Activated T-cell treated with anti-CD3 and anti-CD28 coated beads, Interleukin-2, amount 50 U/mL, for 24 hours (primary cell): ENCODE measurements at places on chromosomes 5 and 9.
A peak's percentile ranks its signal among the peaks of the same experiment; 100 is the strongest.

GRCh38 chr5:60651872-60652620 lies 47.9 kb downstream of the DEPDC1B start:
- DNase-seq, result no peak
- no peak overlapping the region for H3K27ac ChIP-seq
- H3K36me3 ChIP-seq, result no peaks in the 10 kb centered on the region
- H3K4me1 ChIP-seq, result no peaks in the 10 kb centered on the region
- H3K4me3 ChIP-seq, result no peak overlapping the region

DNA sequence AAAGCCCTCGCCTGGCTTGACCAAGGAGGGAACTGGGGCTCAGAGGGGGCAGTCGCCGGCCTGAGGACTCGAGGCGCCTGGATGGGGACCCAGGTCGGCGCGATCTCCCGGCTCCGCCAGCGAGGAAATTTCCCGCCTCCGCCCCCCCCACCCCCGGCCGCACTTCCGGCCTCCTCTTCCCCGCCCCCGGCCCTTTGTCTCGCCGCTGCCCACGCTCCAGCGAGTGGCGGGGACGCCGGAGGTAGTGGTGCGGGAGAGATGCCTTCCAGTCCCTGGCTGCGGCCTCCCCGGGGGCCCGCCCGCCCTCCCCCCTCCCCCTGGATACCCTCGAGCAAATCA lies 448 bp upstream of the GPRIN1 start:
- no peaks in the 10 kb centered on the region for H3K36me3 ChIP-seq
- H3K27me3 ChIP-seq, result peaks cover 37% of the 10 kb centered on the region
- peak overlapping the region; percentile 67 for H3K4me3 ChIP-seq
- DNase-seq, result no peak
- no peak overlapping the region for H3K27ac ChIP-seq

- no peaks in the 10 kb centered on the region for H3K4me1 ChIP-seq
- H3K27me3 ChIP-seq, result no peaks in the 10 kb centered on the region
- DNase-seq, result no peak
- H3K27ac ChIP-seq, result no peak overlapping the region
Measured at GRCh38 chr5:107032629-107033028, 638.1 kb downstream of the EFNA5 start.

GRCh38 chr5:137836997-137837396 lies 30.7 kb upstream of the MYOT start:
- no peaks in the 10 kb centered on the region for H3K4me1 ChIP-seq
- no peaks in the 10 kb centered on the region for H3K36me3 ChIP-seq
- H3K27me3 ChIP-seq, result no peaks in the 10 kb centered on the region
- no peak for DNase-seq

- H3K36me3 ChIP-seq, result peaks cover 41% of the 10 kb centered on the region
- H3K27me3 ChIP-seq, result no peaks in the 10 kb centered on the region
- peaks cover 3% of the 10 kb centered on the region for H3K4me1 ChIP-seq
Measured at GRCh38 chr5:102996011-102996575, 123.8 kb downstream of the GIN1 start.

- no peak for DNase-seq
- no peaks in the 10 kb centered on the region for H3K4me1 ChIP-seq
- no peak overlapping the region for H3K27ac ChIP-seq
- H3K36me3 ChIP-seq, result no peaks in the 10 kb centered on the region
- H3K4me3 ChIP-seq, result no peak overlapping the region
- peaks cover 17% of the 10 kb centered on the region for H3K27me3 ChIP-seq
Measured at GRCh38 chr5:66498791-66499207, 97.4 kb upstream of the MAST4 start.

DNA sequence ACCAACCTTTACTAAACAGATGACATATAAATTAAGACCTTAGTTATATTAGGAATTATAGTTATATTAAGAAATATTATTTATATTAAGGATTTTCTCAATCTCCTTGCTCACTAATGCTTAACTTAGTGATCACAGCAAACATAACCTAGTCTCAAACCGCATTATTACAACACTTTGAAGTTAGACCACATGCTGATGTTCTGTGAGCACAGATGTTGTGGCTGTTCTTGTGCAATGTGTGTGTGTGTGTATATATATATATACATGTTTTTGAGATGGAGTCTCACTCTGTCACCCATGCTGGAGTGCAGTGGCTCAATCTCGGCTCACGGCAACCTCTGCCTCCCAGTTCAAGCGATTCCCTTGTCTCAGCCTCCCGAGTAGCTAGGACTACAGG lies 20.5 kb downstream of the ELP1 start:
- H3K4me1 ChIP-seq, result peaks cover 15% of the 10 kb centered on the region
- no peak overlapping the region for H3K4me3 ChIP-seq
- peaks cover 92% of the 10 kb centered on the region for H3K36me3 ChIP-seq
- DNase-seq, result no peak

GRCh38 chr5:147017621-147018020 lies 139.1 kb upstream of the PPP2R2B start:
- no peak overlapping the region for H3K27ac ChIP-seq
- no peak overlapping the region for H3K4me3 ChIP-seq
- H3K4me1 ChIP-seq, result no peaks in the 10 kb centered on the region
- DNase-seq, result no peak
- peaks cover 11% of the 10 kb centered on the region for H3K27me3 ChIP-seq

GRCh38 chr9:134826336-134827285 lies 54.0 kb upstream of the FCN2 start:
- H3K36me3 ChIP-seq, result no peaks in the 10 kb centered on the region
- no peaks in the 10 kb centered on the region for H3K4me1 ChIP-seq
- no peak for DNase-seq
- no peaks in the 10 kb centered on the region for H3K27me3 ChIP-seq

GRCh38 chr5:150285114-150285513 lies 4.5 kb downstream of the CAMK2A start:
- H3K27ac ChIP-seq, result no peak overlapping the region
- no peak overlapping the region for H3K4me3 ChIP-seq
- no peaks in the 10 kb centered on the region for H3K4me1 ChIP-seq

- no peak overlapping the region for H3K27ac ChIP-seq
- H3K36me3 ChIP-seq, result no peaks in the 10 kb centered on the region
- H3K4me3 ChIP-seq, result no peak overlapping the region
- no peak for DNase-seq
Measured at GRCh38 chr5:2810644-2811043, 59.2 kb upstream of the IRX2 start.

GRCh38 chr5:88938488-88938887 lies 55.5 kb upstream of the MEF2C start:
- H3K4me3 ChIP-seq, result no peak overlapping the region
- no peak overlapping the region for H3K27ac ChIP-seq
- H3K4me1 ChIP-seq, result no peaks in the 10 kb centered on the region
- DNase-seq, result no peak
- H3K27me3 ChIP-seq, result no peaks in the 10 kb centered on the region

- DNase-seq, result no peak
- H3K36me3 ChIP-seq, result no peaks in the 10 kb centered on the region
- H3K4me1 ChIP-seq, result no peaks in the 10 kb centered on the region
- no peak overlapping the region for H3K27ac ChIP-seq
- no peak overlapping the region for H3K4me3 ChIP-seq
Measured at GRCh38 chr9:17600962-17601593, 22.2 kb downstream of the SH3GL2 start.
